ENCODE measurements at places on chromosomes 4 and X.

- DNase-seq: no peak
Measured at GRCh38 chrX:107135049-107135964, 16.7 kb upstream of the RBM41 start.

DNA sequence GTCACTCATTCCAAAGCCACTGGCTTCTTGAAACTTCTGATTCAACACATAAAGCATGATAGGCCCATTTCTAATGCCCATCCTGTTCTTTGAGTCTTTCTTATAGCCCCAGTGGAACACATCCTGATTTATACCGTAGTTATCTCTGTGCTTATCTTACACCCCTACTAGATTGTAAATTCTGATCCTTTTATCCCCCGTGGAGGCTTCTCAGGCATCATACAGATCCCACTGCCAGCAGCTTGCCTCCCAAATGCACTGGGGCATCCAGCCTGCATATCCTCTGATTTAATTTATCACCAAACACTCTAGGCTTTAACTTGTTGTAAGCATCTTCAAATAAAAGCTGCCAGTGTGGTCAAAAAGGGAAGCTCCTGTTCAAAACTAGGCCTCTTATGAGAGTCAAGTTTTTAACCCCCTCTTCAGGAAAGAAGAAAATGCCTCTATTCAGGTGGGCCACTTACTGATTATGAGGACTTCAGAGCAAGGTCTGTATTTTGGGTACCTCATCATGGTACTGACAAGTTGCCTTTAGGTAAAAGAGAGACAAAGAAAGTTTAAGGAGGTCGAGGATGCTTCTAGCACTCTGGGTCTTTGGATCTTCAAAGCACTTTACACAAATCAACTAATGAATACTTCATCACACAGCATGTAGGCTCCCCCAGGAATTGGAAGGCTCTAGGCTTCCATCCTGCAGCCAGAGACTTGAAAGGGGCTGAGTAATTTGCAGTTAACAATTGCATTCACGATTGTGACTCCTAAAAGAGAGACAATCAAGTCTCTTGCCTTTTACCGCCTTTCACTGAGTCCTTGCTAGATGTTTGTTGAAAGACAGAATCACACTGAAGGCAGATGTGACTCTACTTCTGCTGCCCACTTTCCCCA lies 95.8 kb upstream of the LDB2 start:
- no peak for DNase-seq

GRCh38 chr4:81376720-81377119 lies 95.0 kb downstream of the RASGEF1B start:
- DNase-seq: no peak

- no peak for DNase-seq
Measured at GRCh38 chr4:166277853-166278252, 404.8 kb downstream of the TLL1 start.

DNA sequence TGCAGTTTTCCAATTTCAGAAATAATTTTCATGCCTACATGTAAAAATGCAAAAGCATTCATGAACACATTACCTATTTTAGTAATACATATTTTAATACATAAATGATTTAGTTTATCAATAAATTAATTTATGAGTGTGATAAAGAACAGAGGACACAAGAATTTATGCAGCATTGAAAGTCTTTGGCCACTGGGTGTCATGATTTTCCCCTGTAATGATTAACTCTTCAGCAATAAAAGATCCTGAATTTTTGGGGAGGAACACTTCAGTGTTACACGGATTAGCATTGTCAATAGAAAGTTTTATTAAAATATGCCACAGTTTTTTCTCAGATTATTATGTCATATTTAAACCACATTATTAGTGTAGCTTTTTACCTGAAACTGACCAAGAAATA lies 8.6 kb upstream of the VCX2 start:
- DNase-seq: no peak

GRCh38 chr4:128517096-128517738 lies 229.6 kb upstream of the PGRMC2 start:
- DNase-seq: no peak

DNA sequence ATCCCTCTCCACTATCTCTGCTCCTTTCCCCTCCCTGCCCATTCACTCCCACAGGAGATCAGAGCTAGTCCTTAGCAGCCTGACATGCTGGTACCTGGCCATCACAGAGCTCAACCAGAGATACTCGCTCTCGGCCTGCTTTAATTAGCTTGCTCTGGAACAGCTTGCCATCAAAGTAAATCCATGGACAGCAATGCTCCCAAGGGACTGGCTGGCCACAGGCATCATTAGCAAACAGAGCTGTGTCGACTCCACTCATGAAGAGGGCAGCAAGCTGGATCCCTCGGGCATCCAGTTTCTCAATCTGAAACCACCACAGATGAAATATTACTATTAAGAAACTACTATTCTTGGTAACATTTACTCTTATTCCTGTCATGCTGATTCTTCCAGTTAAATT lies 43.4 kb upstream of the PHF8 start:
- no peak for DNase-seq

- DNase-seq: no peak
Measured at GRCh38 chrX:96843566-96843965, 40.1 kb upstream of the RPA4 start.

DNA sequence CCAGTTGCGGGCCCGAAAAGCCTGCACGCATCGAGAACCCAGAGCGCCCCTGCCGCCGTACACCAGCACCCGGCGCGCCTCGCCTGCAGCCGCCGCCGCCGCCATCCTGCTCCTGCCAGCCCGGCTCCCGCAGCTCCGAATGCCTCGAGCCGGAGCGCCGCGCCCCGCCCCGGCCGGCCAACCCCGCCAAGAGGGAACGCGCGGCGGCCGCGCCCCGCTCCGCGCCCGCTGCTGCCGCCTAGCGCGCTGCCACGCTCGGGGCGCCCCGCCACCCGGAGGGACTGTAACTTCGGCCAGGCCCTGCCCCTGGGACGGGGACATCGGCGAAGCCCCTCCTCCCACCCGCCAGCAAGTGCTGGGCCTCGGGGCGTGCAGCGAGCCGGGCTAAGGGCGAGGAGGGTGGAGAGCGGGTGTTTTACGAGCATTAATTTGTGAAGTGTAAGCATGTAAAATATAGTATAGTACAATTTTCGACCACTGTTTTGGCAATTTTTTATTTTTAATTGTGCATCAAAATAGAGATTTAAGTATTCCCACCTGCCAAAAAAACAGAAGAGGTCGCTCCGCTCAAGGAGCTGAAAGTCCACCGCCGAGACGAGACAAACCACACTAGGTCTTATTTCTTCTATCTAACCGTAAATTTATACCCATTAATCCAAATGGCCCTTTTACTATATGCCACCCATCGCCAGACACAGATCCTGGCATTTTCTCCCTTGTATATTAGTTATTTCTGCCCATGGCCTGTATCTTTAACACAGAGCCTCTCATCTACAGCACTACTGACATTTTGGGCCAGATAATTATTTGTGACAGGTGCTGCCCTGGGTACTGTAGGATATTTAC lies at the start of gene QDPR:
Gene QDPR, minus strand, starts transcription at position 141 of the 846 bp plus-strand sequence. Its CDS starts 36 bp downstream, at position 105.
- peak; percentile 79 for DNase-seq

DNA sequence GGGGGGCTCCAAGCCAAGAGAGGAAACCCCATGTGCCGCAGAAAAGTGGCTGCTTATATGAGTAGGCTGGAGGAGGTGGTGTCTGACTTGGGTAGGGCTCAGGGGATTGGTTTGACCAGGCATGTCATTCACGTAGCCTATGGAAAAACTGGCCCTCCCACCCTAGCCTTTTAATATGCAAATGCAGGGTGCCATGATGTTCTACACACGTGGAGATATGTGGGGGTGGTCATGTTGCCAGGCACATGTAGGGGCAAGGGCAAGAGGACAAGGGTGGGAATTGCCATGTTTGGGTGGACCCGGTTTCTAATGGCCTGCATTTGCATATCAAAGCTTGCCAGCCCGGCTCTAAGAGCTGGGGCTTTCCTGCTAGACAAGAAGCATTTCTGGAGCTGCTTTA lies 86.9 kb upstream of the SHISA3 start:
- DNase-seq: no peak

GRCh38 chrX:120291211-120291610 lies 20.1 kb downstream of the TMEM255A start:
- DNase-seq: no peak

- DNase-seq: no peak
Measured at GRCh38 chr4:151629097-151629783, 131.6 kb downstream of the GATB start.

DNA sequence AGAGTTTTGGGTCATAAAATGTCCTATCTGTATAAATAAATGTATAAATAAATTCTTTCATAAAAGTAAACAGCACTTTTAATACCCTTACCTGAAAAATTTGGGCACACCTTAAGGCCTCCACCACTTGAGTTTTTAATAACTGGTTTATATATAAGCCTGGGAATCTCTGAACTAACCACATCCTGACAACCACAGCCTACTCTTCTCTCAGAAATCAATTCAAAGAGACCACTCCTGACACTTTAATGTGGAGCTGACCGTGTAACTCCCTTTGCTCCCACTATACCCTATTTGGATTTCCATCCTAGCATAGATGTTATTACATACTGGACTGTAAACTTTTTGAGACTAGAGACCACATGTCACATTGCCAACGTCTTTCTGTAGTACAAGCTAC lies 3.5 kb downstream of the FBXL5 start:
- no peak for DNase-seq

GRCh38 chr4:70187216-70187615 lies 8.3 kb upstream of the ODAM start:
- no peak for DNase-seq

DNA sequence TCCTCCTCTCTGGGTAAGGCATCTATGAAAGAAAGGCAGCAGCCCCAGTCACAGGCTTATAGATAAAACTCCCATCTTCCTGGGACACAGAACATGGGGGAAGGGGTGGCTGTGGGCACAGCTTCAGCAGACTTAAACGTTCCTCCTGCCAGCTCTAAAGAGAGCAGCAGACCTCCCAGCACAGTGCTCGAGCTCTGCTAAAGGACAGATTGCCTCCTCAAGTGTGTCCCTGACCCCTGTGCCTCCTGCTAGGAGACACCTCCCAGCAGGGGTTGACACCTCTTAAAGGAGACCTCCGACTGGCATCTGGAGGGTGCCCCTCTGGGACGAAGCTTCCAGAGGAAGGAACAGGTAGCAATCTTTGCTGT lies 89.9 kb downstream of the EFHC2 start:
- no peak for DNase-seq

GRCh38 chrX:17226736-17227135 lies 148.3 kb upstream of the NHS start:
- no peak for DNase-seq

DNA sequence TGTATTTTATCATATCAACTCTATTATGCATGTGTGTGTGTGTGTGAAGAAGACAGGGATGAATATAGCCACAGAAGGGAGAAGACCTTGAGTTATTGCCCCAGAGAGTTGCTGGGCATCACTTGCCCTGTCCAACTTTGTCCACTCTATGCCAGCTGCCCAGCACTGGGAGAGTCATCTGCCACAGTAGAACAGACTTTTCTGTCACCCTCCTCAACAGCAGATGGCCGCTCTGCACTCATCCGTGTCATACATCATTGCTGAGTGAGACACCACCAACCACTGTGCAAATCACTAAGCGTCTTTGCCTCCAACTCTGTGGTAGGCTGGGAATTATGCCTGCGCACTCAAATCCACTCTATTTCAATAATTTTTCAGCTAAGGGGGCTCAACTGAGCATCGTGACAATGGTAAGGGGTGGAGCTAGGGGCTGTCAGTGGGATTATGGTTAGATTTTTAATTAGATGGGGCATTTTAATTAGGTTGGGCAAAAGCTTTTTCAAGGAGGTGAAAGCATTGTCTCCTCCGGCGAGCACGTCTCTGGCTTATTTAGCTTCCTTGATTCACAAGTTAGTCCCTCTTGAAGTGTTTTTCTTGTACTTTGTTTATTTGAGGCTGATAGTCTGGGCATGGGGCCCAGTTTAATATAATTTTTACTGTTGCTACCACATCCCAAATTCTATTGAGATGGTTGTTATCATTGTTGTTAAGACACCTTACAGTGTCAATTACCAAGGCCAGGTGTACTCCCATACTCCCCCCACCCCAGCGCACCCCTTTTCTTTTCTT lies 100.1 kb upstream of the KLF3 start:
- no peak for DNase-seq

DNA sequence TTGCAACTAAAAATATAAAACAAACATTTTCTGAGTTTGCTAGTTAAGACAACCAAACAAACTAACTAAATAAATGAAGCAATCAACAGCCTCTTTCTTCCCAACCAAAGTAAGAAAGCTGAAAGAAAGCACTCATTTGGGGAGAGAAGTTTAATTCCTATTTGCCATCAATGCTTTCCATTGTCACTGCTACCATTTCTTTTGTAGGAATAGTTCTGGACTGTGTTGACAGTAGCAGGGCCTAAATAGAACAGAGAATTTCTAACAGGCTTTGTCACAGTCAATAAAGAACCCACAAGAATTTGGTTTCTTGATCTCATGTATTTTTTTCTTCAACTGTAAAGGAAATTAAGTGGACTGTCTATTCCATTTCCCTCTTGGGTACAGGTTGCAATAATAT lies 1886.4 kb upstream of the TENM3 start:
- no peak for DNase-seq

- no peak for DNase-seq
Measured at GRCh38 chr4:99574530-99575324, at the start of gene MTTP. MTTP (plus strand) TSS chr4:99574824; CDS start chr4:99574910, 86 bp downstream.

DNA sequence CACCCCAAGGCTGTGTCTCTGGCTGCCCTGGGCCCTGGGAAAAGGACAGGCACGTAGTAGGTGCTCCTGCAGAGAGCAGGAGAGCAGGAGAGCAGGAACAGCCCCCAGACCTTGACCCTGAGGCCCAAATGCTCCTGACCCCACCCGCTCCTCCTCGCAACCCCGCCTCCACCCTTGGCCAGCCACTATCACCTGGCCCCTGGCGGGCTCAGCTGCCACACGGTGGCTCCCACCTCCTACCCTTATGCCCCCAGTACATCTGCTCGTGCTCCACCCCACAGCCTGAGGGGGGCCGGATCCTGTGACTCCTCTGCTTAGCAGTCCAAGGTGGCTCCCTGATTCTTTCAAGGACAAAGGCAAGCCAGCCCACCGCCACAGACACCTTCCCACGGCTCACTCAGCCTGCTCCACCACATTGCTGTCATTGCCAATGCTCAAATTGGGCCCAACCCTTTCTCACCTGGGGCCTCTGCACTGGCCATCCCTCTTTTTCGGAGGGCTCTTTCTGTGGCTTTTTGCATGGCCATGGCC lies 5.4 kb upstream of the HAUS7 start:
- DNase-seq: no peak

DNA sequence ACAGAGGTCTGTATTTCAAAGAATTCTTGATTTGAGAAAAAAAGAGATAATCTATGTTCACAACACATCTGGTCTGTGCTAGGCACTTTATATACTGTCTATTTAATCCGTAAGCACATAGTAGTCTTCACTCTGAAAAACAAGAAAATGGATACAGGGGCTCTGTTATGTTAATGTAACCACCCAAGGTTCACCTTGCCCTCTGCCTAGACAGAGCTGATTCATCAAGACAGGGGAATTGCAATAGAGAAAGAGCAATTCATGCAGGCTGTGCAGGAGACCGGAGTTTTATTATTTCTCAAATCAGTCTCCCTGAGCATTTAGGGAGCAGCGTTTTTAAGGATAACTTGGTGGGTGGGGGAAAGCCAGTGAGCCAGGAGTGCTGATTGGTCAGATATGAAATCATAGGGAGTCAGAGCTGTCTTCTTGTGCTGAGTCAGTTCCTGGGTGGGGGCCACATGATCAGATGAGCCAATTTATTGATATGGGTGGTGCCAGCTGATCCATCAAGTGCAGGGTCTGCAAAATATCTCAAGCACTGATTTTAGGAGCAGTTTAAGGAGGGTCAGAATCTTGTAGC lies 92.9 kb upstream of the TNIP3 start:
- no peak for DNase-seq
